Right lobe of liver (tissue), 6 donors: ENCODE measurements at places on chromosomes 13 and 19. TPM values are rescaled to one million over a fixed set of nuclear protein-coding genes. Genes with fewer than 3 reads are reported as not detected.
A peak's percentile ranks its signal among the peaks of the same experiment; 100 is the strongest.

DNA sequence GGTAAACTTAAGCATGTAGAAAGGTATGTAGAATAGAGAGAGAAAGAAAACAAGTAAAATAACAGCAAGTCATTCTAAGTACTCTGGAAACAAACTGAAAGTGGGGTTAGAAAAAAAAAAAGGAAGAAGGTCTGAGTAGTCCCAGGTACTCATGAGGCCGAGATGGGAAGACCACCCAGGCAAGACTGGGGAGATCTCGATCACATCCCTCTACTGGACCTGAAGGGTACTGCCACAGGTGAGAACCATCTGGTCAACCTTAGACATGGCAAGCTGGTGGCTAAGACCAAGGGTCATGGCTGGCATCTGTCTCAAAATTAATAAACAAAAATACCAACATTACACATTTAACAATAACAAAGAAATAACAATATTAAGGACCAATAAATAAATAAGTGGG is 36.3 kb upstream of the ZNF724 start:
- H3K4me1 ChIP-seq = no peaks in the 10 kb centered on the region
- no peaks in the 10 kb centered on the region for H3K27me3 ChIP-seq
- no peaks in the 10 kb centered on the region for H3K36me3 ChIP-seq
- H3K27ac ChIP-seq = no peak overlapping the region
- DNase-seq = no peak

DNA sequence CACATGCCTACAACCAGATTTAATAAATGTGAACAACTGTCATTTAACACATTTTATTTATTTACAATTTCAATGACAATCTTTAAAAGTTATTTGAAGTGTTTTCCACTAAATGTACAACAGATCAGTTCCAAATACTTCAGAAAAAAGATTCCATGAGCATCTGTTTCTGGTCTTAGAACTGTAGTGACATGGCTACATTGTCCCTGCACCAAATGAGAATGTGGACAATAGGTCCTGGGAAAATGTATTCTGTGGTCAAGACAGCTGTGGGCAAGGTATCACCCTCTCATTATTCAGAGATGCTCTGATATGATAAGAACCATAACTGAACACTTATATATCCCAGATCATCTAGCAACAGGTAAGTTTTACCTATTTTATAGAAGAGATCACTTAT is 43.7 kb downstream of the ELF1 start:
- H3K4me1 ChIP-seq = peaks cover 37% of the 10 kb centered on the region
- peak overlapping the region; percentile 19 for H3K27ac ChIP-seq
- H3K4me3 ChIP-seq = no peak overlapping the region

- DNase-seq = no peak
- H3K36me3 ChIP-seq = no peaks in the 10 kb centered on the region
- H3K4me3 ChIP-seq = no peak overlapping the region
- H3K4me1 ChIP-seq = no peaks in the 10 kb centered on the region
- H3K27me3 ChIP-seq = no peaks in the 10 kb centered on the region
Observed at GRCh38 chr19:30092721-30093569, 150.9 kb downstream of the URI1 start.

DNA sequence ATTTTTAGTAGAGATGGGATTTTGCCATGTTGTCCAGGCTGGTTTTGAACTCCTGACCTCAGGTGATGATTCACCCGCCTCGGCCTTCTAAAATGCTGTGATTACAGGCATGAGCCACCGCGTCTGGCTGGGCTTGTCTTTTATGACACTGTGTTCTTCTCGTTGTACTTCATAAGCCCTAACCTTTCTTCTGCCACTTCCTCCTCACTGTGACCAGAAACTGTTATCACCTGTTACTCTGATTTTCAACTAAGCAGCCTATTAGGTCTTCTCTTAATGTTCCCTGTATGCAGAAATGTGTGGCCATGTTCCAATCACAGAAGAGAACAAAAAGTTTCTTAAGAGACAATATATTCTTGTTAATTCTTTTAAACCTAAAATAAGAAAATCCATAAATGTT is 16.4 kb downstream of the ZNF790 start:
- peaks cover 8% of the 10 kb centered on the region for H3K36me3 ChIP-seq
- no peak overlapping the region for H3K27ac ChIP-seq
- no peaks in the 10 kb centered on the region for H3K4me1 ChIP-seq
- no peak for DNase-seq

GRCh38 chr13:109485136-109485794 is 301.1 kb downstream of the IRS2 start:
- no peak overlapping the region for H3K27ac ChIP-seq
- H3K4me3 ChIP-seq = no peak overlapping the region
- H3K27me3 ChIP-seq = no peaks in the 10 kb centered on the region
- H3K4me1 ChIP-seq = no peaks in the 10 kb centered on the region

GRCh38 chr19:41535029-41535622 is 40.8 kb upstream of the CEACAM21 start:
- H3K36me3 ChIP-seq = no peaks in the 10 kb centered on the region
- peak overlapping the region; percentile 15 for H3K27ac ChIP-seq
- DNase-seq = no peak
- peaks cover 5% of the 10 kb centered on the region for H3K27me3 ChIP-seq
- H3K4me1 ChIP-seq = no peaks in the 10 kb centered on the region
- H3K4me3 ChIP-seq = no peak overlapping the region

DNA sequence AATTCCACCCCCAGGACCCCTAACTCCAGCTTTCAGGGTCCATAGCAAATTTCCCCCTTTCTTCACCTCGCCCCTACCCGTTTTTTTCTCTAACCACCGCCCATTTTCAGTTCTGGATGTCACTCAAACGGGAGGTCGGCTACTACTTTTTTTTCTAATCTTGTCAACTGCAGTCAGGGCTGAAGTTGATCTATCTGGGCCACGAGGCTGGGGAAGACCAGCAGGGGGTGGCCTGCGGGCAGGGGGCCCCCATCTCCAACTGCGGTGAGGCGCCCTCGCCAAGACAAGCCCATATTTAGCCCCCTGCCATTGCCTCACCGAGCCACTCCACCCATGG is 748 bp downstream of the LHFPL6 start:
- H3K27me3 ChIP-seq = no peaks in the 10 kb centered on the region
- no peaks in the 10 kb centered on the region for H3K4me1 ChIP-seq

DNA sequence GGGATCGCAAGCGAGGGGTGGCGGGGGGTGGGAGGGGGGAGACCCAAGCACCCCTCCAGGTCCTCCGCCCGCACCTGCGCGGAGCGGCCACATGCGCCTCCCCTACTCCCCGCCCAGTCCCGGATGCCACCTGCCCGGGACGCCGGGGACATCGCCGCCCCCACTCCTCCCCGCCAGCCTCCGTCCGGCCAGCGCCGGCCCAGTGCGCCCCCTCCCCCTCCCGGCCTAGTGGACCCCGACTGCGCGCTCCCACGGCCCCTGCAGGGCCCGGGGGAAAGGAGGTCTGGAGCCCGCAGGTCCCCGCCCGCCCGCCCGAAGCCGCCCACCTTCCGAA is 263 bp downstream of the RHPN2 start:
- no peaks in the 10 kb centered on the region for H3K36me3 ChIP-seq
- H3K4me3 ChIP-seq = peak overlapping the region; percentile 70
- H3K27ac ChIP-seq = peak overlapping the region; percentile 50
- no peaks in the 10 kb centered on the region for H3K4me1 ChIP-seq
- no peaks in the 10 kb centered on the region for H3K27me3 ChIP-seq
- DNase-seq = peak; percentile 77

DNA sequence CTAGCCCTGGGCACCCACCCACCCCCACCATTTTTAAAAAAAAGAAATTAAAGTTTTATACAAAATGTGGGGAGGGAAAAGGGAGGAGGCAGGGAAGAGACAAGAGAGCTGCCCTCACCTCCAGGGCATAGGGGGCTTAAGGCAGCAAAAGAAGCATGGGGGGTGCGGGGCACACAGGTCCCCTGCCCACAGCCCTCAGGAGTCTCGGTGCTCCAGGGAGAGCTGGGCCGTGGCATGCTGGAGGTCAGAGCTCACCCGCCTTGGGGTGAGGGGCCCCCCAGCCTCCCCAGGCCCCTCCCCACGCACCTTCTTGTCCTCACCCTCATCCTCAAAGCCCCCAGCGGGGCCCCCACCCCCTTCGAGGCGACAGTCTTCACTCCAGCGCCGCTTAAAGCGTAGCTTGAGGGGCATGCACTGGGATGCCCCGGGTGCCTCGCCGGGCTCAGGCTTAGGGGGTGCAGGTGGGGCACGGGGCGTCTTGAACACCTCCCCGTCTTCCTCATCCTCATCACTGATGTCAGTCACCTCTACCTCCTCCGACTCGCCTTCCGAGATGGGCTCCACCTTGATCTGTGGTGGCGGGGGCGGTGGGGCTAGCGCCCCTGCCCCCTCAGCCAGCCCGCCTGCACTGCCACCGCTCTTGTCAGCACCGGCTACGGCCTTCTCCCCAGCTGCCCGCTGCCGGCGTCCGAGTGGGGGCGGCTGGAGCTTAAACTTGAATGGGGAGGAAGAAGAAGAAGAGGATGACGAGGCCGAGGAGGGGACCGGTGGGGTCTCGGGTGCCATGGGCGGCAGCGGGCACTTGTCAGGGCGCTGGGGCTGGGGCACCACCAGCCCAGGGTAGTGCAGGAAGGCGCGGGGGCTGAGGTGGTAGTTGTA is 6.1 kb upstream of the GSK3A start:
- DNase-seq = no peak
- H3K36me3 ChIP-seq = peaks cover 16% of the 10 kb centered on the region
- no peak overlapping the region for H3K27ac ChIP-seq
- no peaks in the 10 kb centered on the region for H3K27me3 ChIP-seq

- no peak overlapping the region for H3K27ac ChIP-seq
- H3K4me3 ChIP-seq = no peak overlapping the region
- H3K27me3 ChIP-seq = no peaks in the 10 kb centered on the region
- H3K4me1 ChIP-seq = no peaks in the 10 kb centered on the region
Observed at GRCh38 chr13:44542361-44542760, 33.8 kb downstream of the TSC22D1 start.

DNA sequence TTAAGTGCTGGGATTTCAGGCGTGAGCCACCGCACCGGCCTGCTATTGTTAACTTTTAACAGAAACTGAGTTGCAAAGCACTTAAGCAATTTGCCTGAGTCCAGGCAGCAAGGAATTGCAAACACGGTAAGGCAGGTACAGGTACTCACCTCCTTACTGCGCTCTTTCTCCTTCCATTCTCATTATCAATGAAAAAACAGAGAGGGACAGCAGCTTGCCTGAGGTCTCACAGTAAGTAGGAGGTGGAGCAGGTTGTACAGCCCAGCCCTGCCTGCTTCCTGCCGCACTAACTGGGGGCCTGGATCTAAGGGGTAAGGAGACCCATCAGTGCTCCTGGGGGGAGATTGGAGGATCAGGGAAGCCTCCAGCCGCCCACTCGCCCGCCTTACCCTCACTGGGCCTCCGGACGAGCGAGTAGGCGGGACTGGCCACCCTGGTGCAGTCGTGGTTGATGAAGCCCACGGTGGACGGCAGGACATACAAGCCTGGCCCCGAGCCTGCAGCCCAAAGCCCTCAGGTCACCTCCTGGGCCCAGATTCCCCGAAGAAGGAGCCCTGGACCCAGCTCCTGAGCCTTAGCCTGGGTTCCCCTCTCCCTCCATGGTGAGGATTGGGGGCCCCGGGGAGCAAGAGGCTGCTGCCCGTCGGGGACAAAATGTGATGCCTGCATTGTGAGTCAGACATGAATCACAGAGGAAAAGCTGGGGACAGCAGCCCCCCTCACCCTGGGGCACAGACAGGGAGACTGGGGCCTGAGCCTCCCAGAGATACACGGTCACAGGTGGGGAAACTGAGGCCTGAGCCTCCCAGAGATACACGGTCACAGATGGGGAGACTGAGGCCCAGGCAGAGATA is 11.4 kb upstream of the SHC2 start:
- no peak overlapping the region for H3K27ac ChIP-seq
- no peak overlapping the region for H3K4me3 ChIP-seq
- no peaks in the 10 kb centered on the region for H3K4me1 ChIP-seq
- H3K36me3 ChIP-seq = no peaks in the 10 kb centered on the region
- H3K27me3 ChIP-seq = no peaks in the 10 kb centered on the region

DNA sequence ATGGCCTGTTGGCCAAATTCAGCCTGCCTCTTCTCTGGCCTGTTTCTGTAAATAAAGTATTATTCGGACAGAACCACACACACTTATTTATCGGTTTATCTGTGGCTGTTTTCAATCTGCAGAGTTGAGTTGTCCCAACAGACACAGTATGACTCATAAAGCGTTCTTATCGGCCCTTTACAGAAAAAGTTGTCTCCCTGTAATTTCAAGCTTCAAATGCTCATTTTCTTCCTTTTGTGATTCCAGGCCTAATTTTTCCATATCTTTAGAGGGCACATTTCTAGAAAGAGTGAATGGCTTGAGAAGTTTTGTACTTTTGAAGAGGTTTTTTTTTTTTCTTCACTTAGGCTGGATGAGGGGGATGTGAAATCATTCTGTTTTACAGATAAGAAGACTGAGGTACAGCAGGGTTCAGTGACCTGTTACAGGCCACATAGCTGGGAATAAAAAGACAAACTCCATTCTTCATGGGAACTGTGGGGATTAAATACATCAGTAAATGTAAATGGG is 440.9 kb downstream of the TSHZ3 start:
- H3K4me1 ChIP-seq = no peaks in the 10 kb centered on the region
- H3K36me3 ChIP-seq = no peaks in the 10 kb centered on the region
- no peaks in the 10 kb centered on the region for H3K27me3 ChIP-seq
- no peak for DNase-seq
- H3K27ac ChIP-seq = no peak overlapping the region

DNA sequence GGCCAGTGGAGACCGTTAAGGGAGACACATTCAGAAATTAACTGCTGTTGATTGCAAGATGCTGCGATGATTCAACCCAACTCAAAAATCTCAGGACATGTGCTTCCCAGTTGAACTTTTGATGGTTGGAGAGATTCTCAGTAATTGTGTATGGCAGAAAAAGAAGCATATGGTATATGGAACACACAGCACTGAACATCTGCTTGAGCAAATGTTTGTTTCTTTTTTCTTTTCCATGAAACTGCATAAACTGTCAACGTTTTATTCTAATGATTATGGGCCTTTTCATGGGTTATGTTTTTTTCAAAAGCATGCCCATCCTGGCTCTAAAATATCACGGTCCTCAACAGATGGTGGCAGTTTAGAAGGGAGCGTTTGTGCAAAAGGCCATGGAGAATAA is 40.1 kb upstream of the USP29 start:
- no peaks in the 10 kb centered on the region for H3K4me1 ChIP-seq
- no peak for DNase-seq
- no peak overlapping the region for H3K4me3 ChIP-seq
- H3K27me3 ChIP-seq = no peaks in the 10 kb centered on the region
- H3K27ac ChIP-seq = no peak overlapping the region
- no peaks in the 10 kb centered on the region for H3K36me3 ChIP-seq

DNA sequence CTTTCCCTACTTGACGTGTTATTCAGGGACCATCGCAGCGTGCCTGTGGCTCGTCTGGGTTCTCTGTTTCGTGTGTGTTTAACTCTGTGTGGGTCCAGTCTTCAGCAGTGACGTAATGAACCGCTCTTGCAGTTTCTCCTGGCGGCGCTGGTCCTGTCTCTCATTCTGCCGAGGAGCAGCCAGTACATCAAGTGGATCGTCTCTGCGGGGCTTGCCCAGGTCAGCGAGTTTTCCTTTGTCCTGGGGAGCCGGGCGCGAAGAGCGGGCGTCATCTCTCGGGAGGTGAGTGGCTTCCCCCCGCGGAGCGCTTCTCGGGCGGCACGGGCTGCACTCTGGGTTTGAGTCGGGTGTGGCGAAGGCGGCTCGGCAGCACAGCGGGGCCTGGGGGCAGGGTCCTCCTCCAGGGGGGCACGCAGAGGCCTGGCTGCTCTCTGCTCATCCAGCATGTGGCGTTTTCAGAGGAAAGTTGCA is 36.3 kb upstream of the TFDP1 start:
- H3K4me1 ChIP-seq = no peaks in the 10 kb centered on the region
- DNase-seq = peak; percentile 46
- no peaks in the 10 kb centered on the region for H3K27me3 ChIP-seq
- H3K36me3 ChIP-seq = no peaks in the 10 kb centered on the region
- H3K27ac ChIP-seq = no peak overlapping the region

The LAIR1 gene
- total RNA-seq = 2.9 TPM

The KASH5 gene
- total RNA-seq = not detected

The HTR2A gene
- total RNA-seq = not detected
